ENCODE measurements at places on chromosomes 4 and X.

- no peak for DNase-seq
Observed at GRCh38 chr4:25223802-25224375, 9.9 kb upstream of the PI4K2B start.

DNA sequence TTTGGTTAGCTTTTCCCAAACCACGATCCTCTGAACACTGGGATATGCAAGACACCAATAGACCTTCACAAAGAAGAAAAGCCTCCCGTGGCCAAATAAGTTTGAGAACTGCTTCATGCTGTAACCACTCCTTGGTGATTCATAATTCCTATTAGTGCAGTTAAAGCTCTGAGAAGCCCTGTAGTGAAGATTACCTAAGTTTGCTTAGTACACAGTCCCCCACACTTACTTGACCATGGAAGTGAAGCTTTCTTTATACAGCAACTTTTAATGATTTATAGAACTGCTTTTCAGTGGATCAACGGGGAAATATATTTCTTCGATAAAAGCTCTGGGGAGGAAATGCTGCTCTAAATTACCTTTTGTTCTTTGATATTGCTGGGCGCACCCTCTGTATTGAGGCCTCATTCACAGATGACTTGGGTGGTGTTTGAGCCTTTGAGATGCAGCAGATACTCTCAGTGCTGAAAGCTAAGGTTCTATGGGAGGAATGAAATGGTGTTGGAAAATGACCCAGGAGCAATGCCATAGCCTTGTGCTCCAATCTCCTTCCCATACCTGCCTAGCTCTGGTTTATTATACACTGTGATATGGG, 67.4 kb downstream of the CBLL2 start:
- DNase-seq = no peak

DNA sequence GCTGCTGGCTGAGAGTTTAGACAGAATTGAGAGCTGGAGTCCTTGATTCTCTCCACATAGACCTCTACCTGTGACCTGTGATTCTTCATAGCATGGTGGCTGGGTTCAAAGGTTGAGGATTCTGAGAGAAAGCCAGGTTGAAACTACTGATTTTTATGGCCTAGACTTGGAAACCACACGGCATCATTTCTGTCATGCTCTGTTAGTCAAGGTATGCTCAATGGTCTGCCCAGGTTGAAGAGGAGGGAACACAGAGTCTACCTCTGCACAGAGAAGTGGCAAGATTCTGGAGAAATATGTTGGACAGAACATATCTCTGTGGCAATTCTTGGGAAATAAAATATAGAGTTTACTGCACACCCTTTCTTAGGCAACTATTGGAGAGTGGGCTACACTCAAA, 57.2 kb upstream of the CXorf66 start:
- DNase-seq = no peak

- no peak for DNase-seq
Observed at GRCh38 chrX:16205840-16206239, 38.6 kb downstream of the MAGEB17 start.

- DNase-seq = no peak
Observed at GRCh38 chr4:2497931-2498330, 29.0 kb downstream of the RNF4 start.

- DNase-seq = no peak
Observed at GRCh38 chr4:122152711-122153226, 638 bp downstream of the BLTP1 start.

DNA sequence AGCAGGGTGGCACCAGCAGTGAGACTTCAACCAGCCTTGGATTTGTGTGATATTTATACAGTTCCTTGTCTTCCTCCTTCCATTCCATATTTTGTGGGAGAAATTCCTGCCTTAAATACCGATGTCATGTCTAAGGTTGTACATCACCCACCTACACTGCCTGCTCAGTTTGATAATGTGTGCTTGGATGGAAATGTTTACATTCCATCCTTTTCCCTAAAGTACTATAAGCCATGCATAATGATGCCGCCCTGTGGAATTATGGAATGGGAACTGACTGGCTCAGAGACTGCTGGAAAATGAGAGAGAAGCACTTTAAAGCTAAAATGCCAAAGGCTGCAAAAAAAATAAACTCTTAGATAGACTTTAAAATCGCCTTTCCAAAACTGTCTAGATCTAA, 11.3 kb upstream of the GLUD2 start:
- no peak for DNase-seq

DNA sequence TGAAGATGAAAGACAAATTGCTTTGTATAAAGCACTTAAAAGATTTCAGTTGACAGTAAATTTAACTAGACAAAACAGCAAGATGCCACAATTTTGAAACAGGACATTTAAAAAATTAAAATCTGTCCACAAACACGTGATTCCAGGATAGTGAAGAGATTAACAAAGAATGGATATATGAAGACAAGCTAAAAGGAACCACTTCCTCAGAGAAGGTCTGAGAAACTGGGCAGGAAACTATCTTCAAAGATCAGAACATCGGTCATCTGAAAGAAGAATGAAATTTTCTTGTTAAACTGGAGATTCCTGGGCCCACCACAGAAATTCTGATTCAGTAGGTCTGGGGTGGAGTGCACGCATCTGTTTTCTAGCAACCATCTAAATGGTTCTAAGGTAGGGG, 1.4 kb downstream of the RWDD4 start:
- DNase-seq = no peak

GRCh38 chr4:26731351-26732035, 129.1 kb upstream of the STIM2 start:
- DNase-seq = no peak

DNA sequence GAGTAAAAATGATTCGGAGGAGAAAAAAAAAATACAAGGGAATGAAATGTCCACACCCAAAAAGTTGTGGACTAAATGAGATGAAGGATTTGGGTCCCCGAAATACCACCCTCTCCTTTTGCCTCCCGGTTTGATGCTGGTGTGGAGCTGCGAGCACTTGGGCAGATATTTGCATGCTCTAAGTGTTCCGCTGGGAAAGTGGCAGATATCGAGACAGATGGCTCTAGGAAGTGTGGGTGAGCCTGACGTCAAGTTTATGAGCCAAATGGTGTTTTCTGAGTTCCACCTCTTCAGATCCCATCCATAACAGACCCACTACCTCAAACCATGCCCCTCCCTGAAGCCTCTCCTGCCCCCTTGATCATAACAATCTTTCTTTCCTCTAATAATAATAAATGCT, 228.6 kb downstream of the QDPR start:
- no peak for DNase-seq

GRCh38 chr4:79209822-79210635, 115.8 kb downstream of the NAA11 start:
- no peak for DNase-seq

GRCh38 chrX:48695925-48696300, 621 bp upstream of the SUV39H1 start:
- no peak for DNase-seq

- no peak for DNase-seq
Observed at GRCh38 chr4:138445098-138445497, 202.9 kb upstream of the SLC7A11 start.

GRCh38 chr4:123606946-123607542, 210.4 kb downstream of the SPRY1 start:
- DNase-seq = no peak

DNA sequence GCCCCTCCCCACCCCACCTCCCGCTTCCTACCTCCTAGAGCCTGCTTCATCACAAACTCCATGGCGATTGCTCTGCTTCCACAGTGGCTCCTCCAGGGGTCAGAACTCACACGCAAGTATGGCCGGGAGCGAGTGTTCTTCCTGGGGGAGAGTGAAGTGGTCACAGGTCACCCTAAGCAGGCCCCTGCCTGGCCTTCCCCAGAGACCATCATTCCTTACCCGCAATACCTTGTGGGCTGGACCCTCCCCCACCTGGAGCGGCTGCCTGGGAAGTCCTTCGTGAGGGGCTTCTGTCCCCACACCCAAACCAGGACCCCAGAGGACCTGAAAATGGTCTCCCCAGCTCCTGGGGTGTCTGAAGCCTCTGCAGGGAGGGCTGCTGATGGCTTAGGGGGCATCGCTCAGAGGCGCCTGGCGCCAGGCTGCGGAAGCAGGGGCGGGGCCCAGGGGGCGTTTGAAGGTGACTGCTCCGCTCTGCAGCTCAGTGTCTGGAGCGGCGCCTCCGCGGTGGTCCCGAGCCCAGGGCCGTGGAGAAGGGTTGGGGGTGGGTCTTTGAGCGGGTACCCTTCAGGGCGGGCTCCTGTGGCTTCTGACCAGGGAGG, 1.4 kb downstream of the CPLX1 start:
- no peak for DNase-seq

DNA sequence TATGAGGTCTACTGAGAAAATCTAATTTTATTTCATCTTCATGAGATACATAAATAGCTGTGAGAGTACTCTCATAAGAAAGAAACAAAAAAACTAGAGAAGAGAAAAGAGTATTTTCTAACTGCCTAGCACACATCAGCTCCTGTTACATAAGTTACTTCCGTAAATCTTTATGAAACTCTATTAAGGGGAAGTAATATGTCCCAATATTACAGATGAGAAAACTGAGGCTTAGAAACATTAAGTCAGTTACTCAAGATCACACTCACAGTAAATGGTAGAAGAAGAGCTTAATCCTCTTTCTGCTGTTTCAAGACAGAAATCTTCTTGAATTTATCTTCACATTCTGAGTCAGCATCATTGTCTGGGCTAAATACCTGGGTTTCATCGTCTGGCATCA, 164.1 kb downstream of the DTHD1 start:
- no peak for DNase-seq
